ENCODE measurements at places on chromosomes 2 and 18. TPM values are rescaled to one million over a fixed set of nuclear protein-coding genes. Genes with fewer than 3 reads are reported as not detected.

DNA sequence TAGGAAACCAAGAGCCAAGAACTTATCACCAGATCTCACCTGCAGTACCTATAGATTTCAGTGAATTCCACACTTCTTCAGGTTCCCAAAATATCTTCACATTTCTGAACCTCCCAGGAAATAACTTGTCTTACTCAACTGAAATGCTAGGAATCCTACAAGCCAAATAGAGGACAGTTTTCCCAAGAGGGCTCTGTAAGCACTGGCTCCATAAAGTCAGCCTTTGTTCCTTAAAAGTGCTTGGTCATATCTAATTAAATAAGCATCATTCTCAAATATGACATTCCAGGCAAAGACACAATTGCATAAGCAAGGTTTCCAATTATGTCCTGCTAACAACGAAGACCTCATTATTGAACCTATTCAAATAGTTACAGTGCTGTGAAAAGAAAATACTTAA, 154.6 kb upstream of the MGAT5 start:
- DNase-seq: no peak

COL4A3 gene
- total RNA-seq: 0.20 TPM

DNA sequence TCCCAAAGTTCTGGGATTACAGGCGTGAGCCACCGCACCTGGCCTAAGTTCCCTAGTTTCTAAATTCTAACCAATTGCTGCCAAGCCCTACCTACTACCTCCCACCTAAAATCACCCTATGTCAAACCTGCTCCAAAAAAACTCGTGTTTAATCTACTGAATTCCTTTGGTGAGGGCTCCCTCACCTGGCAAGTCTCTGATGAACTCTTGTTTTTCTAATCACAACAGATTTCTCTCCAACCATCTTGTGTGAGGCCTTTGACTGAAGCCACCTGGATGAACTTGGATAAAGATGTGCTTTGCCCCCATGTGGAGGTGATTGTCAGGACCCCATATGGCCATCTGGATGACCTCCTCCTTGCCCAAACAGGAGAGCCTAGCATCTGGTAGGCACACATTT, 17.4 kb upstream of the SLC35G4 start:
- DNase-seq: no peak

GRCh38 chr2:146130290-146130689, 1610.4 kb upstream of the ZEB2 start:
- DNase-seq: no peak

SFT2D3 gene
- total RNA-seq: 5.6 TPM

GRCh38 chr18:79963658-79964329, 649 bp upstream of the HSBP1L1 start:
- DNase-seq: no peak

DNA sequence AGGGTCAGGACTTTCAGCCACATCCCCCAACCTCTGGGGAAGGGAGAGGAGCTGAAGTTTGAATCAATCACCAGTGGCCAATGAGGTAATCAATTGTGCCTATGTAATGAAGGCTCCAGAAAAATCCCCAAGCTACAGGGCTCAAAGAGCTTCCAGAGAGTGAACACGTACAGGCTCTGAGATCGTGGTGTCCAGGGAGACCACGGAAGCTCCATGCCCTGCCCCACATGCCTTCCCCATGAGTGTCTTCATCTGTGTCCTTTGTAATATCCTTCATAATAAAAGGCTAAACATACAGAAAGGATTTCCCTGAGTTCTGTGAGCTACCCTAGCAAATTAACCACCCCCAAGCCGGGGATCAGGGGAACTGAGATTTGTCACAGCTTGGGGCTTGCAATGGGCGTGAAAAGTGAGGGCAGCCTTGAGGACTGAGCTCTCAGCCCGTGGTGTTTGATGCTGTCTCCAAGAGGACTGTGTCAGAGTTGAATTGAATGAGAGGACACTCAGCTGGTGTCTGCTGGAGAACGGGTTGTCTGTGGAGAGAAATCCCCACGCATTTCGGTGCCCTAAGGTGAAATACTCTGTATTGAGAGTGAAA, 25.5 kb upstream of the TUBB6 start:
- DNase-seq: no peak

DNA sequence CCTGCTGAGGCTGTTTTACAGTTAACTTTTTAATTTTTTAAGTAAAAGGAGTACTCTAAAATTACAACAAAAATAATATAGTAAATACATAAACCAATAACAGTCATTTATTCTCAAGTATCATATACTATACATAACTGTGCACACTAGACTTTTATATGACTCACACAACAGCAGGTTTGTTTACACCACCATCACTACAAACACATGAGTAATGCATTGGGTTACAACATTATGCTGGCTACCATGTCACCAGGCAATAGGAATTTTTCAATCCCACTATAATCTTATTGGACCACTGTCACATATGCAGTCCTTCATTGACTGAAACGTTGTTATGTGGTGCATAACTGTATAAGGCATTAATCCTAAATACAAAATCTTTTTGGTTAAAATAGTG, 42.5 kb downstream of the RASGRP3 start:
- DNase-seq: no peak

SERPINE2 gene
- total RNA-seq: 32.9 TPM

- DNase-seq: no peak
These were observed 62.6 kb upstream of the PAX8 start for GRCh38 chr2:113341191-113341869.

DNA sequence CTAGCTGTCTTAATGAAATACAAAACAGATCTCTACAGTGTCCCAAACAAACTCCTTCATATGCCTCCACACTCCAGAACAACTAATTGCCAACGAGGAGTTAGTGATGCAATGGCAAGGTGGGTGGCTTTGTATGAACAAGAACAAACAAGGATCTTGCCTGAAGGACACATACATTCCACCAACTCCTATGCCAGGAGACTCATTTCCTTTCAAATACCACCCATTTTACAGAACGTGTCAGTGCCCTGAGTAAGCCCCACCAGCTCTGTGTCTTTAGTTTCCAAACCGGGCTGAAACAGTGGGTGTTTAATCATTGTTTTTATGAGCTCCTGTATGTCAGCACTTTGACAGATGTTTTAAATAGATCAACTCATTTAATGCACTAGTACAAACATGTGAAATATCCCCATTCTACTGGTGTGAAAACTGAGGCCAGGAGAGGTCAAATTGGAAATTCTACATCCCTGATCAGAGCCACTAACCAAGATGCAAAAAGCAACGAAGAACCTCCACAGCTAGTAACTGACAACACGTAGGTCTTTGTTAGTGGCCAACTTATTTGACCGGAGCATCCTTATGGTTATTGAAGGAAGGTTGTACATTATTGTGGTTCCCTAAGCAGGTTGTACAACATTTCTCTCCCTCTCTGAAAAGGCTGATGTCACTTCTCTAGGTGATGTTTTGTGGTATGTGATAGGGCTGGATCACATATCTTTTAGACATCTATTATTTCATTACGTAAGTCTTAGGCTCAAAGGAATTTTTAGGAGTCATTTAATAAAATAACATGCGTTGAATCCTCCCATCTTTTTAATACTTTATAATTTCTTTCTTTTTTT, 534.9 kb upstream of the TNP1 start:
- no peak for DNase-seq

SP140 gene
- total RNA-seq: 0.49 TPM

DNA sequence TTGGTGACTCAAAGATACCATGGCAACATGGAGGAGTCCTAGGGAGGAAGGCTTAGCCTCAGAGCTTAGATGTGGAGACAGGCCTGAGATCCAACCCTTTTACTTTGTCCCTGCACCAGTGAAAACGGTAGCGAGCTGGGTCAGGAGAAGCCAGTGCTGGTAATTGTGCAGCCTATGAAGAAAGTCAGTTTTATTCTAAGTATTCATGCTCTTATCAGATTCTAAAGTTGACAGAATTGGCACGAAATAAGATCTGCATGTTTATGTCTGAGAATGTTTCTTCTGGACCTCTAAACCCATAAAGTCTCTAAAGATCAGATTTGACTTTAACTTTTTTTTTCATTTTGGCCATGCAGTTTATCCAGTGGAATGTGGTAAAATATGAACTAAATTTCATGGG, 93.8 kb downstream of the SCG2 start:
- DNase-seq: no peak

DIPK1C gene
- 2.4 TPM for total RNA-seq

DNA sequence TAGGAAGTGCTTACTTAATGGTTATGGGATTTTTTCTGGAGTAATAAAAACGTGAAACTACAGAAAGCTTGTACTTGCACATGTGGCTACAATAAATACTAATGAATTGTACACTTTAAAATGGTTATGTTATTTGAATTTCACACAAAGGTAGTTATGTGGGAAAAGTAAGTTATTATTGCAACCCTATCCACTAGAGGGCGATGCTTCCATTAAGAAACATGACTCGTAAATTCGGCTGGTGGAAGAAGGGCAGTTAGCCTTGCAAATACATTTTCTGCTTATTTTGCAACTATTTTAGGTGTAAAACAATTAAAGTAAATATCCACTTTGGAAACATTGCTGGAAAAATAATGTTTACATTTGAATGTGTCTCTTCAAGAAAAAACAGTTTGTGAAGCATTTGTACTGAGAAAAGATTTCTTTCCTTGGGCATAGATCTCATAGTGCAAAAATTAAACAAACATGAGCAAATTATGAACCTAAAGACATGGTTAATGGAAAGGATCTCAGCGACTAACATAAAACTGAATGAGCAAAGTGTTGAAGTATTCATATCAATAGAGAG, 68.1 kb upstream of the CSRNP3 start:
- DNase-seq: peak; percentile 73

KCNIP3 gene
- total RNA-seq: 2.4 TPM

GRCh38 chr2:212295571-212295970, 243.0 kb downstream of the ERBB4 start:
- no peak for DNase-seq

OTX1 gene
- total RNA-seq: 1.1 TPM

DNA sequence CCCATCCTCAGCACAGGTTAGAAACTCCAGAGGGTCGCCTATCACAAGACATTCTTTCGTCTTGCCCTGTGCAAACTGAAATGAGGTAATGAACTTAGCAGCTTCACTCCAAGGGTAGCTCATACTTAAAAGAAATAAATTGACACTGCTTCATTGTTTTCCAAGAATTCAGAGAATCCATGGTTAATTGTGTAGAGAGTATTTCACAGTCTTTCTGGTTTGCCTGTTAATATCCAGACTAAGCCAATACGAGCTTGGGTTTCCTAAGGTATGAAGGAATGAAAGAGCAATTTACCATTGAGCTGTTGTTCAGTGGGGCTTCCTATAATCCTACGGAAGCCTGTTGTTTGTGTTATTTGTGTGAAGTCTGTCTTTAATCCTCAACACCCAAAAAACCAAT, 58.7 kb downstream of the FAM124B start:
- no peak for DNase-seq

- DNase-seq: no peak
These were observed 172.9 kb downstream of the WDR7 start for GRCh38 chr18:56823986-56824565.

DNA sequence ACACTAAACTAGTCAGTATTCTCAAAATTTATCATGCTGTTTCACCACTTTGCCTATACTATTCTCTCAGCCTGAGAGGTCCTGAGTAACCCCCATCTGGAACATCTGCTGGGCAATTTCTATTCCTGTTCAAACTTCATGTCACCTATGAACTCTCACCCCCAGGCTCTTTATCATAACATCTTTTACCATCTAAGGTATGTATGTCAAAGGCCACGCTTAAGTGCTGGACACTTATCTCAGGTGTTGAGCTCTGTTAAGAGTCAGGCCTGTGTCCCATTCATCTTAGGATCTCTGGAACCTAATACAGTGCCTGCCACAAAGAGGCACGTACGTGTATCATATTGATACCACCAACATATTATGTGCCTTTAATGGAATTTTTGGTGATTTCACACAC, 4.9 kb downstream of the AAK1 start:
- DNase-seq: no peak

GRCh38 chr2:147049957-147050356, 794.9 kb upstream of the ACVR2A start:
- no peak for DNase-seq

- DNase-seq: no peak
These were observed at the start of gene CYS1 for GRCh38 chr2:10079870-10080535. Gene CYS1, minus strand, starts transcription at chr2:10080411. Its CDS starts 188 bp downstream, at chr2:10080223.

GRCh38 chr2:124874219-124874618, 849.1 kb downstream of the CNTNAP5 start:
- no peak for DNase-seq

DNA sequence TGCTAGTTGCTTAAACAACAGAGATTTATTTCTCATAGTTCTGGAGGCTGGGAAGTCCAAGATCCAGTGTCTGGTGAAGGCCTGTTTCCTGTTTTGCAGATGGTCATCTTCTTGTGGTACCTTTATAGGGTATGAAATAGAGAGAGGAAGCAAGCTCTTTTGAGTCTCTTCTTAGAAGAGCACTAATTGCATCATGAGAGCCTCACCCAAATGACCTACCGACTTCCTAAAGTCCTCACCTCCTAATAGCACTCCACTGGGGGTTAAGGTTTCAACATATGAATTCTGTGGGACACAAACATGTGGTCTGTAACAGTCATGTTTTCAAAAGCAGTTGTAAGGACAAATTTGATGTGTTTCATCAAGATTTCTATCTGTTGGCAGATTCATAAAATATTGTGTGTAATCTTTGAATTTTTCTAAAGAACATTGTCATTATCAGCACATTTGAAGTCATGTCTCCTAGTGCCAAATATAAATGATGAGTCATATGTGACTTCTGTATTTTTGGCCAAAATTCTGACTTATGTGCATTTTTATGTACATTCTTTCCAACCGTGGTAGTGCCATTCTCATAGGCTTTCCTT, 45.3 kb downstream of the CD28 start:
- no peak for DNase-seq

CFC1 gene
- not detected for total RNA-seq

DNA sequence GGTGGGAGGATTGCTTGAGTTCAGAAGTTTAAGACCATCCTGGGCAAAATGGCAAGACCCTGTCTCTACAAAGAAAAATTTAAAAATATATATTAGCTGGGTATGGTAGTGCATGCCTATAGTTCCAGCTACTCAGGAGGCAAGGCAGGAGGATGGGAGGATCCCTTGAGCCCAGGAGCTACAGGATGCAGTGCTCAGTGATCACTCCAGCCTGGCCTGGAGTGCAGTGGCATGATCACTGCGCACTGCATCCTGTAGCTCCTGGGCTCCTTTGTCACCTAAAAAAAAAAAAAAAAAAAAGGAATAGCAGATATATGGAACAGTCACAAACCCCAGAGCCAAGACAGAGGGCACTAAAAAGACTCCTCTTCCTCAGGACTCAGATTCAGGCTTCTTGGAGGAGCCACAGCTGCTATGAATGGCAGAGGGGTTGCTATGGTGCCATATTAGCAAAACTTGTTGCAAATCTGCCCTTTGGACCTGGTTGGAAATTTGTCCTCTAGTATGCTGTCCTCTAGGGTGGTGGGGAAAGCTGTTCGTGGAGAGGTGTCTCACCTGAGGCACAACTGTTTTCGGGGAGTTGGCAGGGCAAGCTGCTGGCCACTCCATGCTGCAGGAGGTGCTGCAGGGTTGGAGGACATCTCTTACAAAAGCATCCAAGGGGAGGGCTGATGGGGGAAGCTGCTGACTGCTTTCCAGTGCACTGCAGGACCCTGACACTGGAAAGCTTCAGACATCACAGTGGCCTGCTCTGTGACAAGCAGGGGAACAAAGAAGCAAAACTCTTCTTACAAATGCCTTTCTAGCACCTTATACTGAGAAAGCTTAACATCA, 22.7 kb downstream of the CYP20A1 start:
- DNase-seq: no peak
